ENCODE measurements at places on chromosomes 12 and 14. TPM values are rescaled to one million over a fixed set of nuclear protein-coding genes. Genes with fewer than 3 reads are reported as not detected.

- no peak for DNase-seq
These were observed 7.0 kb upstream of the CRACR2A start for GRCh38 chr12:3759878-3760277.

GRCh38 chr14:102688290-102688689 lies 89.0 kb upstream of the TRAF3 start:
- DNase-seq: no peak

GRCh38 chr14:105149146-105149781 lies 19.3 kb downstream of the JAG2 start:
- DNase-seq: no peak

GRCh38 chr12:51421266-51421884 lies 3.3 kb upstream of the SLC4A8 start:
- DNase-seq: no peak

DNA sequence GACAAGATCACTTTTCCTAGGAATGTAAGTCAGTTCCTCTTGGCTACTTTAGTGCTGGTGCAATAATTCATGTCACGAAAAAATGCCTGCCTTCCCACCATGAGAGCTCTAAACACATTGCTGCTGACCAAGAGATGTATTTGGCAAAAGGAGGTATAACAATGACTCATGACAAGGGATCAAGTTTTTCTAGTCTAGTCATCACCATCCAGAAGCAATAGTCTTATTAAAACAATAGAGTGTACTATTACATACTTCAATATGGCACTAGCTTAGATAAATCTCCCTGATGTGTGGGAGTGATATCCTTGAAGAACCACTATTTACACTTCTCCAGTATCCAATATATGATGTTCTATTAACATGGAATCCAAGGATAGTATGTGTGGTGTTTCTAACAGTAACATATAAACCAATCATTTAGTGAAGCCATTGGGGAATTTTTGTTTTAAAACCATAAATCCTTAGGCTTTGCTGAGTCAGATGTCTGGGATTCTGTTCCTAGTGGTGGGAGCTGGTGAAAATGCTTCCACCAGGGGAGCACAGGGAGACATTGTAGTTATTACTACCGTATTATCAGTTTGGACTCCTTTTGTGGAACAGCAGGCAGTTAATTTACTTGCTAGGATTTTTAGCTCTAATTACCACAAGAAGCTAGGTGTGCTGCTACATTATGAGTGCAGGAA lies 1387.5 kb downstream of the LRFN5 start:
- DNase-seq: no peak

- no peak for DNase-seq
These were observed 47.2 kb downstream of the OR9K2 start for GRCh38 chr12:55173456-55173855.

DNA sequence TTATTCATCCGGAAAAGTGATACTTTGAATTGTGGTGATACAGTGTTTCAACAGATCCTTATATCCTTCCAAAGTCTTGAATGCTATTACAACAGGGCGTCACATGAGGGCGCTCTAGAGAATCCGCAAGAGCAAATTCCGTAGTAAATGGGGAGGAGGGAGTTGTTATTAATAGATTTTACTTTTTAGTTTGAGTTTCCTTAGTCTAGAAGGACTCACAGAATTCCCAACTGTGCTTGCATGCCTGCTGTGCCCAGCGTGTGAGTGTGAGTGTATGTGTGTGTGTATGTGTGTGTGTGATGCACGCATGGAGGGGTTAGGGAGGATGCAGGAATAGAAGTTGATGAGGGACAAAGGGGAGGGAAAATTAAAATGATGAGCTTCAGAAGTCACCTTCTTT lies 375.3 kb downstream of the C12orf75 start:
- peak; percentile 18 for DNase-seq

DNA sequence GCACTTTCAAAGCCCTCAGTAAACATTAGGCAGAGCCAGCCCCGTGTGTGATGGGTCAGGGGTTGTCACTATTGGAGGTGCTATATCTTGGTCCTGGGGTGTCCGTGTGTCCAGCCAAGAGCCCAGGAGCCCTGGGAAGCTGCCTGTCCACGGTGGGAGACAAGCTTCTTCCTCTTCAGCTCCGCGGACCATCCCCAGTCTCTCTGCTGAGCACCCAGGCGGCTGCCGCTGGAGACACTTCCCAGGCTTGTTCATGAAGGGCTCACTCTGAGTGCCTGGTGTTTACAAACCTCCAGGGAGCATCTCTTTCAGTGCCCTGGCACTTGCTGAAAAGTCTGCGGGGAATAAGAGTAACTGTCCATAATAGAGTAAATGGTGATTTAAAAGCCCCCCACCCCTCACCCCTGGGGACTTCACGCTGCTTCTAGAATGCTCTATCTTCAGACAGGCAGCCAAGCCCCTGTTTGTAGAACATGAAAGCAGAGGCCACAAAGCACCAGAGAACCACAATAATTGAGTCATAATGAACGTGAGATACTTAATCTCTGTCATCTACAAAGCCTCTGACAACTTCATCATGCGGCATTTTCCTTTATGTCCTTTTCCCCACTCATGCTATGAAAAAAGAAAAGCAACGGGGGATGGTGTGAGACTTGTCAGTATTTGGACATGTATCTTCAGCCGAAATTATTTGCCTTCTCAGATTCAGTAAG lies 178.6 kb downstream of the TMEM132C start:
- DNase-seq: no peak

GRCh38 chr12:93889516-93890212 lies 212.5 kb downstream of the CRADD start:
- DNase-seq: no peak

DNA sequence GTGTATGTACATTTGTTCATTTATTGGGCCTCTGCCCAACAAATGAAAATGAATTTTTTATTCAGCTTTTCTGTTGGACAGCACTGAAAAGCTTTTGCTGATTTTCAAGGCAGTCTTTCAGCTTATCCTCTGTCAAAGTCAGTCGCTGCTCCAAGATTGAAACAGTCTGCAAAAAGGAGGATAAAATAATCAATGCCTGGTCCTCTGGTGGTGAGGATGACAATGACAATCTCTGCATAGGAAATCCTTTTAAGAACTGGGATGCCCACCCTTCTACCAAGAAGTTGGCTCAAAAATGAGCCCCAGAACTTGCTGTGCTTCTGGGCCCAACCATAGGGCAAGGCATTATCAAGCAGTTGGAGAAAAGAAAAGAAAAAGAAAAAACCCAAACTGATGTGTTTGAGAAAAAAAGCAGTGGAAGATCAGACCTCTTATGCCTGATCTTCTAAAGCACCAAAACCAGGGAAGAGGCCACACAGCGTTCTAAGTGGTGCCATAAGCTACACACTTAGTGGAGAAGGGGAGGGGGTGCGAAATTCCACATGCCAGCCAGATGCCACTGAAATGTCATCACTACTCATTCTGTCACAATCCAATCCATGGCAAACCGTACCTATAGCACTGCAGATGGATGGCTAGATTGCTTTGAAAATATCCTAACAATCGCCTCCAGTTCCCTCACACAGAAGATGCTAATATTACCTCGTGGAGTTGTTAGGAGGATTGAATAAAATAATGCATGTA lies 69.0 kb upstream of the DUSP6 start:
- DNase-seq: no peak

SERPINA12 gene
- total RNA-seq: not detected

MYRFL gene
- total RNA-seq: 0.82 TPM

GALNT8 gene
- 57.5 TPM for total RNA-seq

HOXC13 gene
- not detected for total RNA-seq

SLC8A3 gene
- 43.6 TPM for total RNA-seq

ADGRD1 gene
- total RNA-seq: 4.5 TPM

MANSC4 gene
- total RNA-seq: 0.41 TPM
